ENCODE measurements at places on chromosomes 16 and 17.

- DNase-seq, result peak; percentile 71
These were observed 191.1 kb downstream of the ZFHX3 start for GRCh38 chr16:72856797-72857196.

DNA sequence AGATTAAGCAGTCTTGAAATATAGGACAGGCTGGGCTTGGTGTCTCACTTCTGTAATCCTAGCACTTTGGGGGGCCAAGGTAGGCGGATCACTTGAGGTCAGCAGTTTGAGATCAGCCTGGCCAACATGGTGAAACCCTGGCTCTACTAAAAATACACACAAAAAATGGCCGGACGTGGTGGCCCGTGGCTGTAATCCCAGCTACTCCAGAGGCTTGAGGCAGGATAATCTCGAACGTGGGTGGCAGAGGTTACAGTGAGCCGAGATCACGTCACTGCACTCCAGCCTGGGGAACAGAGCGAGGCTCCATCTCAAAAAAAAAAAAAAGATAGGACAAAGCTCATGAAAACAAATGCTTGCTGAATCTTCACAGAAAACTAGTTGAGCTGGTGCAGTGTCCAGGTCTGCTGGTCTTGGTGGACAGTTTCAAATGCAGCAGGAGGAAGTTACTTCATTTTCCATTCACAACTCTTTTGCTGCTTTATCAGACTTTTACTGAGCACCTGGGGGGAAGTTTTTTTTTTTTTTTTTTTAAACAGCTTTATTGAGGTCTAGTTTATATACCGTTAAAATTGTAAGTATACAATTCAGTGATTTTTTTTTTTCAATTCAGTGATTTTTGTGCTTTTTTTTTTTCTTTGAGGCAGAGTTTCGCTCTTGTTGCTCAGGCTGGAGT is 45.2 kb downstream of the SNX29 start:
- no peak for DNase-seq

GRCh38 chr16:14003074-14003570 is 68.0 kb upstream of the MRTFB start:
- peak; percentile 66 for DNase-seq

DNA sequence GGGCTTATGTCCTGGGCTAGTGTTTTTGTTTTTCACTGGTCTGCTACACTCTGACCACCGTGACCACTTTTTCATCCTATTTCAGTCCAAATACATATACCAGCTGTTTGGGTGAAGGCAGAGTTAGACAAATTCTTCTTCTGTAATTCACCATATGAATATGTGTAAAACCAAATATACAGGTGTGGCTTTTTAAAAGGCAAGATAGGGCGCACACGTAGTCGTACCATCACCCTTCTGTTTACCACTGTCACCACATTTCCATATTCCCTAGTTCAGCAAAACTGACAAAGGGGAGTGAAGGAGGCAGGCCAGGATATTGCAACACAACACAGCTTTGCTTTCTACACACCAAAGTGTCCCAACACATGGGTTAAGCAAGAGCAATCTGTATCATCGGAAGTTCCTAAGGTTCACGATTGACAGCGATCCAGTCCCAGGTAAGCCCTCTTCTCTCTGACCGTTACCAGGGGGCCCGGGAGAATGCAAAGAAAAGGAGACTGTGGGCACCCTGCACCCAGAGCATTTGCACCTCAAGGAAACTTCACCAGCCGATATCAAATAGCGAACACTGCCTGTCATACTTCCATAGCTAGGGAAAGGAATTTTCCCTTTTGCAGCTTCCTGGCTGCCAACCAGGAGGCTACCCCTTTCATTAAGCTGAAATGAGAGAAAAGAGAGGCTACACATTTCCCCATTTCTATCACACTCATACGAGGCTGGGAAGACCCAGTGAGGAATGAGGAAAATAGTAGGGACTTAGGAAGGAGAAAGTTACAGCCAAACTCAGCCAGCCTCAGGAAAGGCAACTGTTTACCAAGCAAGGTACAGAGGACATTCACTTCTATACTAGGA is 23.1 kb downstream of the CREBBP start:
- no peak for DNase-seq

- no peak for DNase-seq
These were observed 15.0 kb downstream of the GAA start for GRCh38 chr17:80116276-80116920.

DNA sequence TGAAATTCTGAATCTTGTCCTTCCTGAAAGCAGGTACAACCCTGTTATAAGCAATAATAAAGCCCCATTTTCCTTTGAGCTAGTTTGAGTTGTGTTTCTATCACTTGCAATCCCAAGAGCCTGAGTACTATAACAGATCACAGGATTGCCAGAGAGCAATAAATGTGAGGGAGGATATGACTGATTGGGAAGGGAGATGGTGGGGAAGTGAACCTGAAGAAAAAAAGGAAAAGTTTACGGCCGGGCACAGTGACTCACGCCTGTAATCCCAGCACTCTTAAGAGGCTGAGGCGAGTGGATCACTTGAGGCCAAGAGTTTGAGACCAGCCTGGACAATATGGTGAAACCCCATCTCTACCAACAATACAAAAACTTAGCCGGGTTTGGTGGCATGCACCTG is 80.4 kb downstream of the COX10 start:
- no peak for DNase-seq

- DNase-seq, result no peak
These were observed 31.3 kb upstream of the MPHOSPH6 start for GRCh38 chr16:82201351-82201750.

DNA sequence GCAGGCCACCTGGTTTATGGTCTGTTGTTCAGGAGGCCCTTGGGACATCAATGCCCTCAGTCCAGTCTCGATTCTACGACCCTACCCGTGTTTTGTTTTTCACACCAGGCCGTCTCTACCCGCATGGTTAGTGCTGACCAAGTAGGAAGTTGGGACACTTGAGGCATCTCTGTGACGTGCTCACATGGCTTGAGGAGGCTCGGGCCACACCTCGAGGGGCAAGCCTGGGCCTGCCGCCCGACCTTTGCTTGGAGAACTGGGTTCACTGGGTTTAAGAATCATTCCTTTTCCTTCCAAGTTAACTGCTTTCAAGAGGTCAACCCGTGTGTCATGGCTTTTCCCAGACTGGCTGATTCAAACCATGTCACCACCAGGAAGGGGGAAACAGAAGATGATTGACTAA is 86.8 kb downstream of the CMIP start:
- no peak for DNase-seq

GRCh38 chr17:51045621-51046020 is 75.0 kb downstream of the SPAG9 start:
- DNase-seq, result no peak

DNA sequence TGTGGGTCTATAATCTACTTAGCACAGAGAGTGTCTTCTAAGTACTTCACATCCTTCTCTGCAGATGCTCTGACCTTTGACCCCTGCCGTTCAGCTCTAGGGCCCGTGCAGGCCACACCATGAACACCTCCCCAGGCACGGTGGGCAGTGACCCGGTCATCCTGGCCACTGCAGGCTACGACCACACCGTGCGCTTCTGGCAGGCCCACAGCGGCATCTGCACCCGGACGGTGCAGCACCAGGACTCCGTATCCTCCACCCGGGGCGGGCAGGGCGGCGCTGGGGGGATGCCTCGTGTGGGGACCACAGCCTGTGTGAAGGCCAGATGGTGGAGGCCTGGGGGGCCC is 686 bp downstream of the MLST8 start:
- no peak for DNase-seq

- no peak for DNase-seq
These were observed 147.1 kb downstream of the IRF8 start for GRCh38 chr16:86046026-86046425.

DNA sequence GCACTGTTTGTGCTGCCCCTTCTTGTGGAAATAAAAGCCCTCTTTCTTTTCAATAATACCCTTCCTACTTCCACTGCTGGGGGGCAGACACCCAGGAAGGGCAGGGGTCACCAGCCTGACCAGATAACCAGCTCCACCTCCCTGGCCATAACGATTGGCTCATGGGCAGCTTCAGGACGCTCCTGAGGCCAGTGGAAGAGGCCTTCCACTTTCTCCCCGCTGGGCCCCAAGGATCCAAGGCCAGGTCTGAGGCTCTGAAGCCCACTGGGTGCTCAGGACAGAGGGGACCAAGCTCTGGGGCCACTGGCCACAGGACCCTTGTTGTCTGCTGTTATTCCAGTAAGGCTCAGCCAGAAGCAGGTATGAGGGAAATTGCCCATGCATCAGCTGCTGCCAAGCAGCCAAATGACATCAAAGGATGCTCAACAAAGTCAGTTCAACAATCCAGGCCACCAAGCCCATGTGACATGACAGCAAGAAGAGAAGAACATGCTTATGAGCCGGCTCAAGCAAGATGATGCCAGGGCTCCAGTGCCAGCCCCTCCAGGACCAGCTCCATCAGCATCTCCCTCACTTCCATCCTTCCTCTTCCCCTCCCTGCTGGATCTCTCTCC is 238.8 kb downstream of the ZNF423 start:
- no peak for DNase-seq

GRCh38 chr16:88003736-88004135 is 52.5 kb downstream of the BANP start:
- no peak for DNase-seq

GRCh38 chr16:4093495-4094126 is 22.6 kb downstream of the ADCY9 start:
- DNase-seq, result no peak

GRCh38 chr17:21125862-21126261 is 902 bp upstream of the DHRS7B start:
- DNase-seq, result no peak

DNA sequence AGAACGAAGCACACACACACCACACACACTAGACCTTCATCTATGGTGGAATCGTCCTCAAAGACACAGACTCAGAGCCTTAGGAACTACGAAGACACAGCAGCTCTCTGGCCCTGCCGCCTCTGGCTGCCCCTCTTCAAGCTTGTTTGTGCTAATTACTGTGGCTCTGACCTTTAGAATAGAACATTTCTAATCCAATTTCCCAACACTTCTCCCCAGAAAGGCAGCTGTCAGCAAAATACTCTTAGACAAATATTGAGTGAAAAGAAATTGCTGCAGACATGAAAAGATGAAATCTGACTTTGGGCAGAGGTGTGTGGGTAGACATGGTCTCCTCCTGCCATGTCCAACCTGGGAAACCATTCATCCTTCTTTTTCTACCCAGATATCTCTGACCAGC is 152.0 kb upstream of the DNAH9 start:
- DNase-seq, result no peak

- DNase-seq, result no peak
These were observed 1.6 kb downstream of the PITPNC1 start for GRCh38 chr17:67378454-67379250.

Measured in H1 (cell line).